GM23248 (cell line): ENCODE measurements at places on chromosomes 5 and 9. TPM values are rescaled to one million over a fixed set of nuclear protein-coding genes. Genes with fewer than 3 reads are reported as not detected.

- peak; percentile 79 for DNase-seq
Measured at GRCh38 chr9:88387552-88388202, 567 bp upstream of the SPIN1 start.

- no peak for DNase-seq
Measured at GRCh38 chr9:129865668-129866320, 30.5 kb downstream of the USP20 start.

GRCh38 chr9:132609829-132610228, 27.4 kb downstream of the BARHL1 start:
- DNase-seq = peak; percentile 96

DNA sequence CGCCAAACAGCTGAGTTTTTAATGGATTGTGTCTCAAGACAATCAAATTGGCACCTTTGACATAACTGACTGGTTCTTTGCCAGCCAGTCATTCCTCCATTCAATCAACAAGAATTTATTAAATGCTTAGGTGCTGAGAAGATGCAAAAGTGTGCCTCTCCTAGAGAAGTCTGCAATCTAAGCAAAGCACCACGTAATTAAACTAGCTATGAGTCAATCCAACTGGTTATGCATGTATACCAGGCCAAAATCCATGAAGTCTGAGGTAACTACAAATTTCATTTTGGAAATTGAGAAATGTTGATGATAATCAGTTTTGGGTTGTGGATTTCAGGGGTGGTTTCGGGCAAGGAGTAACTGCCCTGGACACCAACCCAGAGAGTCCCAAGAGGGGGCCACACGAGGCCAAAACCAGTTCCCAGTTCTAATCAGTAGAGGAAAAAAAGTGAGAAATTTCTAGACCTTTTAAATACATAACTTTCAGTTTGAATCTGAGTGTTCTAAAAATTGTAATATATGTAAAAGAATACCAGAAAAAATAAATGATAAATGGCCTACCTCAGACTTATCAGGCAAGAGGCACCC, 92.6 kb downstream of the EFNA5 start:
- peak; percentile 20 for DNase-seq

The HTR1A gene
- not detected in 2 replicates for total RNA-seq

GRCh38 chr5:142725231-142726187, 39.6 kb upstream of the FGF1 start:
- DNase-seq = peak; percentile 41

The PCDHB7 gene
- total RNA-seq = 0.65 and 0.89 TPM in 2 replicates

The CIZ1 gene
- total RNA-seq = 39.1 and 48.5 TPM in 2 replicates

DNA sequence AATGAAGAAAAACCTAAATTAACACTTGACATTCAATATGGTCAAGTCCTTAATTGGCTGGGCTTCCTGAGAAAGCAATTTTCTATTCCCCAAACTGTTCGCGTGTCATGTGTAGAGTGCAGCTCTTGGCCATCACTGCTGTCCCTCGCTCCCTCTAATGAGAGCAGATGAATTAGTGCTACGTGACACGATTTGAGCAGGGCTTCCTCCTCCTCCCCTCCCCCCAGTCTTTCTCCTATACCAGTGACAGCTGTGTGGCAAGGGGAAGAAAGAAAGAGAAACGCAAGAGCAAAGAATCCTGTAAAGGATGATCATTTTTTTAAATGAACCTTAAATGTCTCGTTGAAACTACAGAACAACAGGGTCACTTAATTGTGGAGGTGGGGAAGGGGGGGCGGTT, 159.6 kb downstream of the BNC2 start:
- no peak for DNase-seq

DNA sequence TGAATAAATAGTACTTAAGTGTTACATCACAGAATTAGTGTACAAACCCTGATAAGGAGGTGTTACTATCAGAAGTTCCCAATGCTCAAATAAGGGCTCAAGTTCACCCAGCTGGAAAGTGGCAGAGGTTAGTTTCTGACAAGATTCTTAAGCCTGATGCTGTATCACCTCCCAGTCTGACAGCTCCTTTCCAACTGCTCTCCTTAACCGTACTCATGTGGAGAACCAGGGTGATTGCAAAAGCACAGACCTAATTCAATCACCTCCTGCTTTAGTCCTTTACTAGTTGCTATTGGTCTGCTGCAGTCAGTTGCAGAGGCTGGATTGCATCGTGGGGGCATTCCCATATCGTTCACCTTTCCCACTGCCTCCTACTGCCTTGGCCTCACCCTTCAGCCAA, 100.4 kb upstream of the ZNF618 start:
- DNase-seq = no peak

DNA sequence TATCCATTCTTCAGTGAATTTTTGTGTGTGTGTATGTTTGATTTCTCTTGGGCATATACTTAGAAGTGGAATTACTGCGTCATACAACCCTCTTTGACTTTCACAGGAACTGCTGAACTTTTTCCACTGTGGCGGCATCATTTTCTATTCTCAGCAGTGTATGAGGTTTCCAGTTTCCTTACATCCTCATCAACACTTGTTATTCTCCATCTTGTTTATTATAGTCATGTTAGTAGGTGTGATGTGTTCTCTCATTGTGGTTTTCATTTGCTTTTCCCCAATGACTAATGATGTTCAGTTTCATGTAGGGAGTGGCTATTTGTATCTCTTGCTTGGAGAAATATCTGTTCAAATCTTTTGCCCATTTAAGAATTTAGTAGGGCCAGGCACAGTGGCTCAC, 2.6 kb downstream of the ZNF79 start:
- DNase-seq = no peak

GRCh38 chr9:71692337-71692736, 76.0 kb downstream of the CEMIP2 start:
- peak; percentile 42 for DNase-seq

DNA sequence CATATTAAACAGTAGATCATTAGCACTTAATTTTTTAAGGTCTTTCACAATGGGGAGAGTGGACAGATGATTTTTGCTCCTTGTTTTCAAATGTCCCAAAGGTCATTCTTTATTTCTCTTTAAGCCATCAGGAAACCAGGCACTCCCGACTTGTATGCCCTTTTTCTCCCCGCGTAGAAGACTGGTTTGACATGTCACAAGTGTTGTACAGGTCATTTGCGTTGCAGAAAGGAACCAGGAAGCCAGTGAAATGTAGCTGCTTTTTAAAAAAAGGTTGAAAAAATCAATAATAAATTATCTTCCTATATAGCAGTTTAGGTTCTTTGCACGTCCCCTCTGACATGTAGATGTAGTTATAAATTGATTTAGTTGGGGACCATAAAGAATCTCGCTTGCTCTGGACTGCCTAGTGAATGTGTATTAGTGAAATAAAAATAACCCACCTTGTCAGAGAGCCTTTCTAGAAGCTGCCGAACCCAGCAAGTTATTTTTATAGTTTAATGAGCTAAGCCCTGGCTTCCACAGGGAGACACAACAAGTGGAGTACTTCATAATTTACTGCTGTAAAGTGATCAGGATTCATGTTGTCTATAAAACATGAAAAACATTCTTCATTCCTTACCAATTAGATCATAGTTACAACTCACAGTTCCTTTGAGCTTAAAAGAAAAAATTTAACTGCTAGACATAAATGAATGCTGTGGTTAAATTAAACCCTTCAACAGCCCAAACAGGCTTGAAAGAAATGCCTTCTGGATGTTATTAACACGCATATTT, 404.6 kb downstream of the CSNK1G3 start:
- peak; percentile 64 for DNase-seq

The ARID3C gene
- 0.11 and 0.38 TPM in 2 replicates for total RNA-seq

GRCh38 chr9:132182314-132183091, 20.6 kb downstream of the NTNG2 start:
- DNase-seq = peak; percentile 17

DNA sequence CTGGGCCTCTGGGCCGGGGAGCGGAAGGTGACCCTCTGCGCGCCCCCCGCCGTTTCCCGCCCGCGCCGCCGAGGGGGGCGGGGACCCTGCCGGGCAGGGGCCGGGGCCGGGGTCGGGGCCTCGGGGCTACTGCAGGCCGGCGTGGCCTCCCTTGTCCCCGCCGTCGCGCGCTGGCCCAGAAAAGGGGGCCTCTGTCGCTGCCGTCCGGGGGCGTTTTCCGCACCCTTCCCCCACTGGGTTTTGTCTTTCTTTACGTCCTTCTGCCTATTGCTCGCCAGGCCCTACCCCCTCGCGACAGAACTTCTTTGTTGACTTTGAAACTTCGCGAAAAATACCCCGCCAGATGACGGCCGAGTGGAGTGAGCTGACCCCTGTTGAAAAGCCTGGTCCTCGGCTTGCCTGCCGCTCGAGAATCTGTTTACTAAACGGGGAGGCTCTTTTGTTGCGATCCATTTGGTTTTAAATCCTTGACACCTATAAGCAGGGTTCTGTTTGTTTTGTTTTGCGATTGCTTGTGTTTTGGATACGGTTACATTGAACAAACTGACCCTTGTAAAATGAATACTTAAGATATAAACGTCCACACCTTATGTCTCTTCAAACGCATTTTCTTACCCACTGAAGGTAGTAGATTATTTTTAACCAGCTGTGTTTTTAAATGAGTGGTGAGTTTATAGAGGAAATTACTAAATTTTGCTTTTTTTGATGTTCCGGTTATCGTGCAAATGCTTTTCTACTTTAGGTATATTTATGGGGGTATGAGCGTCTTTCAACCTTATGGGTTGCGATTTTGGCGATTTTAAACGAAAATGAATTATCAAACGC, 765 bp downstream of the MARCHF6 start:
- peak; percentile 69 for DNase-seq

DNA sequence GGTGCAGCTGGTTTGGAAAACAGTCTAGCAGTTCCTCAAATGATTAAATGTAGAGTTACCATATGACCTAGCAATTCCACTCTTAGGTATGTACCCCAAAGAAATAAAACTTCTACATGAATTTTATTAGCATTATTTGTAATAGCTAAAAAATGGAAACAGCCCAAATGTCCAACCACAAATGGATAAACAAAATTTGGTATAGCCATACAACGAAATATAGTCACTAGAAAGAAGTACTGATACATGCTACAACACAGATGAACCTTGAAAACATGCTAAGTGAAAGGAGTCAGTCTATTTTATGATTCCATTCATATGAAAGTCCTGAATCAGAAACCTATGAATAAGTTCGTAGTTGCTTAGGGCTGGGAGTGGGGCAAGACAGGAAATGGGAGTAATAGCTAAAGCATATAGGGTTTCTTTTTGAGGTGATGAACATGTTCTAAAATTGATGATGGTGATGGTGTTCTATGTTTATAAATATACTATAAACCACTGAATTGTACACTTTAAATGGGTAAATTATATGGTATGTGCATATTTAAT, 6.3 kb downstream of the GDF9 start:
- no peak for DNase-seq

DNA sequence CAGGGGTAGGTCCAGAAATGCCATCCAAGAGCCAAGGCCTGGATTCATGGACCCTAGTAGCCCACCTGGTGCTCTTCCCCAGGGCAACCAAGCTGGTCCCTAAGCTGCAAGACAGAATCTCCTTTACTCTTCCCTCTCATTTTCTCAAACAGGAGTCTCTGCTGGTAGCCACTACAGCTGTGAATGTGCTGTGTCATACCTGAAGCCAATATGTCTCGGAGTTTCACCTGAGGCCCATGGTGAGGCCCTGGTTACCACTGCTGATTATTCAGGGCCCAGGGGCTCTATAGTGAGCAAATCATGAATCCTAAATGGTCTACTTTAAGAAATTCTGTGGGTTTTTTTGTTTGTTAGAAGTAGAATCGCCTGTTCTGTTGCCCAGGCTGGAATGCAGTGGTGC, 15.9 kb downstream of the CDK7 start:
- no peak for DNase-seq

The DHFR gene
- 19.0 and 23.8 TPM in 2 replicates for total RNA-seq

DNA sequence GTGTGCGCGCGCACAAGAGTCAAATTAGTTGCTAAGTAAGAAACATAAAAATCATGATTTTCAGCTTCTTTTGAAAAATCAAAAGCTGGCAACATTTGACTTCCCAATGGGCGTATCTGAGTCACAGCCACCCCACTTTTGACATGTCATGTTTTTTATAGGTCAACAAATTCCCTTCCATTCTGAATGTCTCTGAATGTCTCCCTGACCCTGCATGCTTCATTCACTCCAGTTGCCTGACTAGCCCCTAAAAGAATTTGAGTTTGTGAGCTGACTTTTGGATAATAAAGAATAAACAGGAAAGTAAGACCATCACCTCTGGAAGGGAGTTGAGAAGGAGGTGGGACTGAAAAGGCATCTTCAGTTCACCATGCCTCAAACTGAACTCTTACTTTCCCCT, 20.2 kb upstream of the GLIS3 start:
- peak; percentile 17 for DNase-seq

The FKTN gene
- 16.9 and 40.7 TPM in 2 replicates for total RNA-seq

DNA sequence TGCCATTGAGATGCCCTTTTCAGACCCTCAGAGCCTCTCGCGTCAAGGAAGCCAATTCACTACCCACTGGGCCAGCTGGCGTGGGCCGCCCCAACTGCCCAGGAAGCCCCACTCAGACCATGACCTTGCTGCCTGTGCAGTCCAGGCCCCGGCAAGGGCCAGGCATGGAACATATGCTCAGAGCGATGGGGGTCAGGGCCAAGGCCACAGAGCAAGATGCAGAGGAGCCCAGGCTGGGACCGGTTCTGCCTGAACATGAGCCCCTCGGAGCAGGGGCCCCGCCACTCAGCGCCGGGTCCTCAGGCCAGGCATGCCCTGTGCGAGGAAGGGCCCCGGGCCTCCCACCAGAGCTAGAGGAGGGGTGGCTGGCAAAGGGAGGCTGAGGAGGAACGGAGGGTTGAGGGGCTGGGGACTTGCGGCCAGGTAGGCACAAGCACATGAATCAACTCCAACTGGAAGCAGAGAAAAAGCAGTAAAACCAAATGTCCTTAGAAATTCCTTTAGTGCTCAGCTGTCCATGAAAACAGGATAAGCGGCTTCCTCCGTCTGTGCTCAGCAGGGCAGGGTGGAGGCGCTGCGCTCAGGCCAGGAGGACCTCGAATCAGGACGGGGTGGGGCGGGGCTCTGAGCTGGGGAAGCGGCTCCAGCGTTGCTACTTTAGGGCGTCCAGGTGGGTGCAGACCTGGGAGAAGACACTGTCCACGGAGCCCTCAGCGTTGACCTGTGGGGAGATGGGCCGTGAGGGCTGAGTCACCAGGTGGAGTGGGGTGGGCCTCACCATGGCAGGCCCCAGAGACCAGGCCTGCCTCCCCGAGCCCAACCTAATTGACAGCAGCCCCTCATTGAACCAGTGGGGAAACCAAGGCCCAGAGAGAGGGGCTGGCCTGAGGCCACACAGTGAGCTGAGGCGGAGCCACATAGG, 9.9 kb downstream of the AK1 start:
- no peak for DNase-seq

DNA sequence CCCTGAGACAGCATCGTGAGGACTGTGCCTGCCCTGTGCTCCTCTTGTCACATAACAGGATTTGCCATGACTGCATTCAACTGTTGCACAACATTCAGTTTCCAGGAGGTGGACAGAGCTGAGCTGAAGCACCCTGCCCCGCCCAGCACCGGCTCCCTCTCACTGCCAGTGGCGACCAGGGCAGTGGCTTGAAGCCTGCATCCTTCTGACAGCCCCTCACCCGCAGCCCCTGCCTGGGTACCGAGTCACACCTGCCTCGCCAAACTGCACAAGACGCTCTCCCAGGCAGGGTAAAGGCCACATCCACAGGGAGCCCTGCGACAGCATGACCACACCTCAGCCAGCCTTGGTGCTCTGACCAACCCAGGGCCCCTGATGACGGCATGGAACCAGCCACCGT, 59.9 kb upstream of the ZNF354A start:
- no peak for DNase-seq
